Cardiac muscle cell (in vitro differentiated cells and primary cell): ENCODE measurements at places on chromosomes 12 and 14. TPM values are rescaled to one million over a fixed set of nuclear protein-coding genes. Genes with fewer than 3 reads are reported as not detected.

GRCh38 chr12:75944097-75944904 lies 87.3 kb downstream of the PHLDA1 start:
- peak; percentile 89 for DNase-seq

- DNase-seq: no peak
Measured at GRCh38 chr12:82595941-82596340, 90.8 kb upstream of the TMTC2 start.

DNA sequence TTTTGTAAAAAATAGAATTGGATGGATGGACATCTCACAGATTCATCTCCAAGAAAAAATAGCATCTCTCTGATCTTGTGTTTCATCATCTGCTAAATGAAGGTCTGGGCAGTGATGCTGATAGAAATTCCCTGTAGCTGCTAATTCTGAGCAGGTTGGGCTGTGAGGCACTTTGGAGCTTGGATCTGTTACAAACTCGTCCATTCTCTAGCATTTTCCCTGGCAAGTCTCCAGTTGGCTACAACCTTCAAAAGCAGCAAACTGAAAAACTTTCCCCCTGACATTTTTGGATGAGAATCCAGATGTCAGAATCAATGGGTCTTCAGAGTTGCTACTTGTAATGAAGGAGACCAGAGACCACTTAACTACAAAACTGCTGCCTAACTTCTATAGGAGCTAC lies 72.7 kb downstream of the TPH2 start:
- DNase-seq: peak; percentile 1

GRCh38 chr12:12209675-12210074 lies 57.2 kb downstream of the LRP6 start:
- no peak for DNase-seq

RPS6KL1 gene
- 7.6 and 15.1 TPM in 2 replicates for total RNA-seq

ARHGEF40 gene
- total RNA-seq: 32.9 and 41.7 TPM in 2 replicates

DNA sequence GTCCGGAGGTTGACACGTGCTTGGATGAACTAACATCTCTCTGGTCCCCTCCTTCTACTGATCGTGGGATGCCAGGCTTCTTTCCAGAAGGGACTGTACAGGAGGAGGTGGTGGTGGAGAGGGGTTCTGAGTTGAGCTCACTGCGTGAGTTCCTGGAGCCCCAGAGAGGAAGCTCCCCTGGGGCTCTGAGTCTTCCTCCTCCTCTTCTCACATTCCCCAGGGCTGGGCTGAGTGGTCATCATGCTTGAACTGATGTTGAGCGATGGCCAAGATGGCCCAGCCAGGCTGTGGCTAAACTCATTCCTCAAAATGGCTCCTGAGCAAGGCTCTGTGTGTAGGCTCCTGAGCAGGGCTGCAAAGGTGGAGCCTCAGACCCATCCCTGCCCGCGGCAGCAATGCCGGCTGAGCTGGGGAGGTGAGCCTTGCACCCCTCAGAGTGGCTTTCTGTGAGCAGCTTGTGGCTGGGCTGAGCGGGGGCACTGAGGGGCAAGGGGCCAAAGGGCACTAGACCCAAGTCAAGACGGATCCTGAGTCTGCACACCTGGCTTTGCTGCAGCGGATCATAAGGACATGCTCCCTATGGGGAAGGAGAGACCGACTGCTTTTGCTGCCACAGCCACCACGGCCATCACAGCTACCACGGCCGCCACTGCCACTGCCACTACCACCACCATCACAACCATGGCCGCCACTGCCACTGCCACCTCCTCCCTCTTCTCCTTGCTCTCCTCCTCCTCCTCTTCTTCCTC lies 35.4 kb downstream of the MEG3 start:
- no peak for DNase-seq

DNA sequence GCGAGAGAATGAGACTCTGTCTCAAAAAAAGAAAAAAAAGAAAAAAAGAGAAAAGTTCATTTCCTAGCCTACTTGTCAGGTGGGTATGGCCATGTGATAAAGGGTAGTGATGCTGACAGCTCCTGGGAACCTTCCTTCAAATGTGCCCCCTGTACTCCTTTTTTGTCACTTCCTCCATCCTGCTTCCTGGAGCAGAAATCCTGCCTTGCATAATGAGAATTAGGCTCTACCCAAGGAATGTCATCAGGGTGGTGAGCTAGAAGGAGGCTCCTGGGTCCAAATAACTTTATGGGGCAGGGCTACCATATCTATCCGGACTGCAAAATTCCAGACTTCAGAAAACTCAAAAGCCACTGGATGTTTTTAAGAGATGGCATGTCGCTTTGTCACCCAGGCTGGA lies 27.8 kb upstream of the FBXO34 start:
- no peak for DNase-seq

MYF6 gene
- not detected in 2 replicates for total RNA-seq

GRCh38 chr12:12823300-12823699 lies 10.2 kb downstream of the DDX47 start:
- no peak for DNase-seq

ASCL1 gene
- not detected in 2 replicates for total RNA-seq

- DNase-seq: no peak
Measured at GRCh38 chr14:76844223-76844622, 18.0 kb downstream of the LRRC74A start.

DNA sequence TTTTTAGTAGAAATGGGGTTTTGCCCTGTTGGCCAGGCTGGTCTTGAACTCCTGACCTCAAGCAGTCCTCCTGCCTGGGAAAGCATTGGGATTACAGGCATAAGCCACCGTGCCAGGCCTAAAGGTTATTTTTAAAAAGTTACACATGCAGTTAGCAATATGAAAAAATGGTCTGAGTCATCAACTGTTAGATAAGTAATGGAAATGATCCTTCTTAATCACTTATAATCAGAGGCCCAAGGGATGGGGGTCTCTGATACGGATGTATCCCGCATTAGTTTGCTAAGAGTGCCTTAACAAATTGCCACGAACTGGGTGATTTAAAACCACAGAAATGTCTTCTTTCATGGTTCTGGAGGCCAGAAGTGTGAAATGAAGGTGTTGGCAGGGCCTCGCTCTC lies 54.1 kb upstream of the FERMT2 start:
- DNase-seq: no peak

GLIPR1 gene
- 0.03 and 0.53 TPM in 2 replicates for total RNA-seq

DNA sequence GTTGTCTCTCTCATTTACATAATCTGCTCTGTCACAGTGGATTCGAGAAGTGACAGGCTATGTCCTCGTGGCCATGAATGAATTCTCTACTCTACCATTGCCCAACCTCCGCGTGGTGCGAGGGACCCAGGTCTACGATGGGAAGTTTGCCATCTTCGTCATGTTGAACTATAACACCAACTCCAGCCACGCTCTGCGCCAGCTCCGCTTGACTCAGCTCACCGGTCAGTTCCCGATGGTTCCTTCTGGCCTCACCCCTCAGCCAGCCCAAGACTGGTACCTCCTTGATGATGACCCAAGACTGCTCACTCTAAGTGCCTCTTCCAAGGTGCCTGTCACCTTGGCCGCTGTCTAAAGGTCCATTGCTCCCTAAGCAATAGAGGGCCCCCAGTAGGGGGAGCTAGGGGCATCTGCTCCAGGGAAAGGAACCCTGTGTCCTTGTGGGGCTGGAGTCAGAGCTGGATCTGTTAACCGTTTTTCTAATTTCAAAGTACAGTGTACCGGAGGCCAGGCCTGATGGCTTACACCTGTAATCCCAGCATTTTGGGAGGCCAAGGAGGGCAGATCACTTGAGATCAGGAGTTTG lies 5.1 kb downstream of the ERBB3 start:
- DNase-seq: peak; percentile 14
